Stimulated activated CD4-positive, alpha-beta T cell treated with anti-CD3 and anti-CD28 coated beads, Interleukin-2, amount 100 ng/mL, for 24 hours (primary cell): ENCODE measurements at places on chromosomes 1 and 21.
A peak's percentile ranks its signal among the peaks of the same experiment; 100 is the strongest.

DNA sequence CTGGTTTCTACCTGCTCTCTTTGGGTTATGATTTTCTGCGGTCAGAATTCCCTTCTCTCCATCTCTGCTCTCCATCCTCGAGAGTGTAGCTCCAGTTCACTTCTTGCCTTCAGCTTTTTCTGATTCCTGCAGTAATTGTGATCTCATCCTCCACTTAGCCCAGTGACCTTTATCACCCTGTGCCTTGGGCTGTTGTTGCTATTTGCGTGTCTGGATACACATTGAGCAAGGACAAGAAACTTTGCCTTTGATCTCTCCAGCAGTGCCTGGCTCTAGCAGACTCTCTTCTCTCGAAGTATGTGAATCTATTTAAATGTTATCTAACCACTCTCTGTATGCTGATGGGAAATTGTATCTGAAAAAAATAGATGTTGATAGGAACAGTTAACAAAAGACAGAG is 76.4 kb upstream of the MARK1 start:
- DNase-seq, result no peak

DNA sequence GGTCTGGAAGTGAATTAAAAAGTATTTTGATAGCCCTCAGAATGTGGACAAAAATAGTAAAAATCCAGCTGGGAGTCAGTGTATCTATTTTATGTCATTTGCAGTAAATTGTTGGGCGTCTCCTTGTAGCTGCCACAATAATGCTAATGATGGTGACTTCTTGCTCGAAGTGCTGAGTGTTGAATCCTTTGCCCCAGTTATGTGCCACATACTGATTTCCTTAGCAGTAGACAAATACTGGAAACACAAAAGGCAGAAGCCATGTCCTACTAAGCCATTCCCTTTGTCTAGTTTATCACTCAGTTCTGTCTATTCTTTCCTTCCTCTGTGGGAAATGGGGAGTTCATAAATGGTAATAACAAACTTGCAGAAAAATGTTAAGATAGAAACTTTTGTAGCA is 70.7 kb upstream of the CXADR start:
- DNase-seq, result no peak

DNA sequence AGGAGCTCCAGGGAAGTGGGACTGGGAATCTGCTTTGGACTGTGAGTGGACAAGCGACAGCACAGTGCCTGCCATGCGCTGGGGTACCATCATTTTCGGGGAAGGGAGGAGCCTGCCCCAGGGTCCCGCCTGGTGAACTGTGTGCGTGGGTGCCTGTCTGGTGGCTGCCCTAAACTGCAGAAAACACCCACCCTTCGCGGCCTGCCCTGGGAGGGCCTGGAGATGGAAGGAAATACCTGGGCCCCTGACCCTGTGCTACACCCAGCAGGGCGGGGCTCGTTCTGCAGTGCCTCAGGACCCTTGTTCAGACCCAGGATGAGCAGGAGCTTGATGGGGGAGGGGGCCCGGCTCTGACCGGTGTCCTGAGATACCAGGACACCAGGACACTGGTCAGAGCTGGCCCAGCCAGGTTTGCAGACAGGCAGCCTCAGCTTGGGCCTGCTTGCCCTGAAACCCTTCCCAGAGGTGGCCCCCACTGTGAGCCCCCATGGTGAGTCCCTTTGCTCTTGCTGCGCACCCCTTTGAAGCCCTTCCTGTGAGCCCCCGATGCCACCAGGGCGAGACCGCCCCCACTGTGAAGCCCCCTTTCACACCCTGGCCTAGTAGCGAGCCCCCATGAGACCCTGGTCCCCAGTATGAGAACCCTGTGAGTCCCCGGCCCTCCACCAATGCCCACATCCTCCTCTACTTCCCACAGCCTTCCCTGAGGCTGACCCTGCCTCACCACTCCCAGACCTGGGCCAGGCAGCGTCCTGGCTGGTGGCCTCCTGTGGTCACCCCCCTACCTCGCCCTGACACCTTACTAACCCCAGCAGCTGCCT is 2.6 kb downstream of the GJC2 start:
- no peak for DNase-seq

DNA sequence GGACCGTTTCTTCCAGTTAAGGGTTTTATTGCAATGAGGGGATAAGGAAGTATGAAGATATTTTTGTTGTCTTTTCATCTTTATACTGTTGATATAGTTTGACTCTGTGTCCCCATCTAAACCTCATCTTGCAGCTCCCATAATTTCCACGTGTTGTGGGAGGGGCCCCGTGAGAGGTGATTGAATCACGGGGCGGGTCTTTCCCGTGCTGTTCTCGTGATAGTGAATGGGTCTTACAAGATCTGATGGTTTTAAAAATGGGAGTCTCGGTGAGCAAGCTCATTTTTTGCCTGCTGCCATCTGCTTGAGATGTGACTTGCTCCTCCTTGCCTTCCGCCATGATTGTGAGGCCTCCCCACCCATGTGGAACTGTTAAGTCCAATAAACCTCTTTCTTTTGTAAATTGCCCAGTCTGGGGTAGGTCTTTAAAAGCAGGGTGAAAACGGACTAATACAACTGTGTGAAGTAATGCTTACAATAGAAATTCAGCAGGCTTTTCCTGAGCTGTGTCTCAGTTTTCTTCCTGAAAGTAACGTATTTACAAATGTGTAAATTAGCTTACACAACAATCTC is 377.3 kb downstream of the SIPA1L2 start:
- DNase-seq, result no peak

GRCh38 chr1:57079454-57080157 is 113.8 kb upstream of the C8B start:
- no peak for DNase-seq

DNA sequence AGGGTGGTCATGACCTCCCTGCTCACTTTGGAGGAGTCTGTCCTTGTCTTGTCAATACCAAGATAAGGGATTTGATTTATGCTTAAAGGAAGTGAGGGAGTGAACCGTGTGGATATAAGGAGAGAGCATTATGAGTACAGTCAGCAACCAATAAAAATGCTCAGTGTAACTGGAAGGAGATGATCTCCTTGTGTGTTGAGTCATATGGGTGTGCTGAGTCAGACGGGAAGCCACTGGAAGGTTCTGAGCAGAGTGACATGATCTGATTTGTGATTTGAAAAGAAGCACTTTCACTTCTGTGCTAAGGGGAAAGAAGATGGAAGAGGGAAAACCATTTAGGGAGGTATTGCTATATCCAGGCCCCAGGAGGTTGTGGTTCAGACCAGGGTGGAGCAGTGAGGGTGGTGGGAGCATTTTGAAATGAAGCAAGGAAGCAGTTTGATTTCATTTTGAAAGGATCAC is 2.5 kb upstream of the BCL10 start:
- DNase-seq, result peak; percentile 46

- no peak for DNase-seq
Observed at GRCh38 chr21:29193901-29194300, 63.5 kb downstream of the MAP3K7CL start.

GRCh38 chr21:37435120-37435519 is 68.5 kb downstream of the DYRK1A start:
- DNase-seq, result no peak

DNA sequence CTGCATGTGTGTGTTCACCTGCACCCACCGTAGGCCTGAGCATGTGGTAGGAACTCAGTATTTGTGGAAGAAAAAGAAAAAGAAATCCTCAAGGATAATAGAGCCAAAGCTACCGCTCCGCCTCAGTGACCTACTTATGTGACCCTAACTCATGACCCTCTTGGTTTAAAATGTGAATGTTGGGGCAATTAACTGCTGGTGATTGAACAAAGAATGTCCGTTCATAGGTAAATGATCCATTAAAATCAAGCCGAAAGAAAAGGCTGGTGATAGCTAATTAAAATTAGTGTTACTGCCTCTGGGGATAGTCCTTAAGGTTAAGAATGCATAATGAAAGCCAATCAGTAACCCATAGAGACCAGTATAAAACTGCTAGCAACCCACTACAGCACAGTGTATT is 98.1 kb downstream of the PRDM2 start:
- DNase-seq, result no peak

- DNase-seq, result no peak
Observed at GRCh38 chr21:24729568-24729967, 877.7 kb downstream of the MRPL39 start.

DNA sequence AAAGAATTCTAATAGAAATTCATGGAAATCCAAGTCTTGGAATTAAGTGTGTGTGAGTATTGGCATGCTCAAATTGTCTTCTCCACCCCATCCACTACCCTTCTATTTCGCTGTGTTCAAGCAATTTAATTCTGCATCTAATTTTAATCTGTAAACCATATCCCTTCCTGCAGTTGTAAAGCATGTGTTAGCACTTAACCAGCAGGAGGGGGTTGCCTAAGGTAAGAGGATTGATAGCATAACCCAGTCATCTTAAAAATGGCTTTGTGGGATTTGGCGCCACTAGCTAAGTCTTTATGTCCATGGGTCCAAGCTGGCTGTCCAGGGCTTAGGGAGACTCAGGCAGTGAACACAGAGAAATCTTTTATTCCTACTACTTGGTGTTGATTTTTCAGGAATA is 210.3 kb downstream of the PTPRC start:
- no peak for DNase-seq

DNA sequence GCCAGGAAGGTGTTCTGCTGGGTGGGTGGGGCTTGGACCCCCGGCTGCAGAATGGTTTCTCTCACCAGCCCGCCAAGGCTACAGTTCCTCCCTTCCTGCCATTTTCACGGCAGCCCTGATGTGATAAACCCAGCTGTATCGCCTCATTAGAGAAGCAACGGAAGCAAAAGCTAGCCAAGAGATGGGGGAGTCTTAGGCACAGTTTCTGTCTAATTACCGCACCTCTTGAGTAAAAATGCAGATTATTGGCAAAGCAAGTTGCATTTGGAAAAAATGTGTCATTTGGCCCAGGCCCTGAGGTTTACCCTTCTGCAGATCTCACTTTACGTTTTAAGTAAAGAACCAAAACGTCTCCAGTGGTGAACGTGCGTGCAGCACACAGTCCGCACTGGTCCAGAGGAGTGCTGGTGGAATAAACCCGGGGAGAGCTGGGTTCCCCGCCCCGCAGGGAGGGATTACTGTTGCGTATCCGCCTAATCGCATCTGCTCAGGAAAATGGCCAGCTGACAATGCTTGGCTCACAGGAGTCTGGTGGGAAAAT is 109.9 kb downstream of the GALNT2 start:
- no peak for DNase-seq

- peak; percentile 10 for DNase-seq
Observed at GRCh38 chr1:211381481-211382181, 55.0 kb downstream of the TRAF5 start.

- no peak for DNase-seq
Observed at GRCh38 chr1:177131723-177132122, 32.8 kb downstream of the ASTN1 start.

DNA sequence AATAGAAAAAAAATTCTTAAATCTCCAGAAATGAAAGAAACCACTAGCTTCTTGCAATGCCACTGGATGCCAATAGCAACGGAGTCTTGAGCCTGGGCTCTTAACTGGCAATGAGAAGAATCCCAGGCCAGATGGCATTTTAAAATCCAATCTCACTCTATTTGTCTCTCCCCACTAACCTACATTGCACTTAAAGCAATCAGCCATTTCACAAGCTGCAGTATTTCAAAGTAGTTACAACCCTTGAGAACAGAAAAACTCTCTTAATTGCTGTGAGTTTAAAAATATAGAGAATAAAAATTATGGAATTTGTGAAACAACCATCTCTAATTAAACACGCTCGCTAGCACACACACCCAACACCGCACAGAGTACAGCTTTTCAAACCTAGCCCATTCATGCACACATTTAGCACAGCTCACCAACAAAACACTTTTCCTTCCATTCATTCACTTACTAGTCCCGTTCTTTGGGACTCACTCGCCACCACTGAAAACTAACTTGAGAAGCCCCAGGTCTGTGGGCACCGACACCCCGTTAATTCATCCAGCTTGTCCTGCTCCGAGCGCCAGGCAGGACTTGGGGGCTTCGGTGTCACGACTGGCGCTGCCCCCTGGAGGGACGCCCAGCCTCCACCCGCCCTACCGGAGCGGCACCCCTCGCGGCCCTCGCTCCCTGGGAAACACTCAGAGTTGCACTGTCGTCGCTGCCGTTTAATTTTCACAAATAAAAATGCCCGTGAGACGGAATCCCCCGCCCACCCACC is 1.0 kb downstream of the DDAH1 start:
- no peak for DNase-seq

DNA sequence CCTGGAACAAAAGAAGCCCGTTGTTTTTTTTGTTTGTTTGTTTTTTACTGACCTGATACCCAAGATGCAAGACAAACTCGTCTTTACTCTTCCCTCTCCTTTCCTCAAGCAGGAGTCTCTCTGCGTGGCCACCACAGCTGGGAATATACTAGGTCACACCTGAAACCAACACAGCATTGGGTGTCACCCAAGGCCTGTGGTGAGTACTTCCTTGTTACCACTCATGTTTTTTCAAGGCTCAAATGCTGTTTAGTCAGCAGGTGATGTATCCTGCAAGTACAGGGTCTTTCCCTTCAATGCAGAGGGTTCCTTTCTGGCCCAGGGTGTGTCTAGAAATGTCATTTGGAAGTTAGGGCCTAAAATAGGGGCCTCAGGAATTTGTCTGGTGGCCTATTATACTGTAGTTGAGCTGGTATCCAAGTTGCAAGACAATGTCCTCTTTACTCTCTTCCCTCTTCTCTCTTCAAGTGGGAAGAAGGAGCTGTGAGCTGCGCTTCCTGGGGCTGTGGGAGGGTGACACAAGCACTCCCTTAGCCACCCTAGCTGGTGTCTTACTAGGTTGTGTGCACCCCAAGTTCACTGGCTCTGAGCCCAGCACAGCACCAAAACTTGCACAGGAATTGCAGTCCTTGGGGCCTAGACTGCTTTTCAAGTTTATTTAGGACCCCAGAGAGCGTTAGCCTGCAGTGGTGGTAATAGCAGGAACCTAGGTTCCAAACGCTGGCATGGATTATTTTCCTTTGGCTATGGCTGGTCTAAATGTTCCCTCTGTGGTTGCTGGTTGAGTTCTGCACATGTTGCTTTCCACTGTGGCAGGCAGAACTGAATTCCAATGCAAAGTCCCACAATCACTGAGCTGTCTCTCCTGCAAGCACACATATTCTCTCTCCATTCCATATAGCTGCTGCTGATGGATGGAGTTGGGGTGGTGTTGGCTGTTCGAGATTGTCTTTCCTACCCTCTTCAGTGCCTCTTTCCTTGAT is 91.4 kb upstream of the LYPLAL1 start:
- DNase-seq, result no peak

GRCh38 chr1:211377539-211378450 is 51.2 kb downstream of the TRAF5 start:
- DNase-seq, result no peak

DNA sequence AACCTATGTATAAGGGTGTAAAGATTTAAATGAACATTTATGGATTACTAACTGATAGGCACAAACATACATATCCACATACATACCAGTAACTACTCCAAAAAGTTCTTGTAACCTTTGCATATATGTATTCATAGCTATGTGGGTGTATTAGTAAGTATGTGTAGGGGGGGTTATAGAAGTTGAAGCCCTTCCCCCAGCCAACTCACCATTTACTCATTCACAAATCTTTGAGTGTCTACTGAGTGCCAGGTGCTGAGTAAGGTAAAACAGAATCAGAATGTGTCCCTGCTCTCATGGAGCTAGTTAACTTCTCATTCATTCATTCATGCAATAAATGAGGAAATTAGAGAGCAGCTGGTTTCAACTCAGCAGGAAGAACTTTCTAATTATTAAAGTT is 1.3 kb downstream of the C1orf146 start:
- DNase-seq, result no peak
